Endodermal cell (in vitro differentiated cells): ENCODE measurements at places on chromosomes 7 and 10. TPM values are rescaled to one million over a fixed set of nuclear protein-coding genes. Genes with fewer than 3 reads are reported as not detected.

- DNase-seq = no peak
These were observed 92.8 kb upstream of the HPS1 start for GRCh38 chr10:98539578-98539977.

GRCh38 chr7:129055294-129055816, 444 bp upstream of the TNPO3 start:
- DNase-seq = no peak

DNA sequence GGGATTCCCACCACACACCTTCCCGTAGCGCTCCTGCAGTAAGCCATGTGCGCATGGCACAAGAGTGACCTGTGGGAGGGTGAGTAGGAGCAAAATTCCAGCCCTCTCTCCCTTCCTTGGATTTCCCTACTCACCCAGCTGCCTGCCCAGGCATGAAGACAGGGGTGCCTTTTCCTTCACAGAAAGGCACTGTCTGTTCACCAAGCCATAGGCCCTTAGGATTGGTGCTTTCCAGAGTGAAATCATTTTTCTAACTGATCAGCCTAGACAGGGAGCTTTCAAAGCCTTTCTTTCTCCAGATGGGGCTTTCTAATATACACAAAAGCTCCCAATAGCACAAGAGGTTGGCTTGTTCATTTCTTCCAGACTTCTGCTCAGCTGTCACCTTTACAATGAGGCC, 79.7 kb downstream of the CTTNBP2 start:
- no peak for DNase-seq

Gene MACC1
- total RNA-seq = 2.0 to 2.7 TPM (median 2.3 TPM) in 3 replicates

Gene KCP
- 23.5 and 33.3 TPM in 2 replicates for total RNA-seq

Gene IGF2BP3
- 66.2 to 114 TPM (median 106 TPM) in 3 replicates for total RNA-seq
